Small intestine (tissue), 16 donors: ENCODE measurements at places on chromosomes 2 and 18. TPM values are rescaled to one million over a fixed set of nuclear protein-coding genes. Genes with fewer than 3 reads are reported as not detected.
A peak's percentile ranks its signal among the peaks of the same experiment; 100 is the strongest.

- H3K4me3 ChIP-seq = no peak overlapping the region
- H3K4me1 ChIP-seq = no peaks in the 10 kb centered on the region
- H3K27me3 ChIP-seq = no peaks in the 10 kb centered on the region
- DNase-seq = peak; percentile 83
- no peaks in the 10 kb centered on the region for H3K36me3 ChIP-seq
Measured at GRCh38 chr2:126802774-126803433, 95.8 kb upstream of the TEX51 start.

The DPP4 gene
- polyA plus RNA-seq = 52.4 TPM

GRCh38 chr2:37839991-37840390 is 85.1 kb upstream of the RMDN2 start:
- H3K27me3 ChIP-seq = no peaks in the 10 kb centered on the region
- no peak overlapping the region for H3K27ac ChIP-seq
- no peak for DNase-seq
- no peaks in the 10 kb centered on the region for H3K36me3 ChIP-seq
- no peak overlapping the region for H3K4me3 ChIP-seq
- H3K4me1 ChIP-seq = no peaks in the 10 kb centered on the region

- no peaks in the 10 kb centered on the region for H3K4me1 ChIP-seq
- no peaks in the 10 kb centered on the region for H3K27me3 ChIP-seq
- DNase-seq = no peak
- no peak overlapping the region for H3K4me3 ChIP-seq
- H3K36me3 ChIP-seq = no peaks in the 10 kb centered on the region
Measured at GRCh38 chr2:215811003-215811402, 202.3 kb downstream of the MREG start.

The IL37 gene
- not detected for polyA plus RNA-seq

DNA sequence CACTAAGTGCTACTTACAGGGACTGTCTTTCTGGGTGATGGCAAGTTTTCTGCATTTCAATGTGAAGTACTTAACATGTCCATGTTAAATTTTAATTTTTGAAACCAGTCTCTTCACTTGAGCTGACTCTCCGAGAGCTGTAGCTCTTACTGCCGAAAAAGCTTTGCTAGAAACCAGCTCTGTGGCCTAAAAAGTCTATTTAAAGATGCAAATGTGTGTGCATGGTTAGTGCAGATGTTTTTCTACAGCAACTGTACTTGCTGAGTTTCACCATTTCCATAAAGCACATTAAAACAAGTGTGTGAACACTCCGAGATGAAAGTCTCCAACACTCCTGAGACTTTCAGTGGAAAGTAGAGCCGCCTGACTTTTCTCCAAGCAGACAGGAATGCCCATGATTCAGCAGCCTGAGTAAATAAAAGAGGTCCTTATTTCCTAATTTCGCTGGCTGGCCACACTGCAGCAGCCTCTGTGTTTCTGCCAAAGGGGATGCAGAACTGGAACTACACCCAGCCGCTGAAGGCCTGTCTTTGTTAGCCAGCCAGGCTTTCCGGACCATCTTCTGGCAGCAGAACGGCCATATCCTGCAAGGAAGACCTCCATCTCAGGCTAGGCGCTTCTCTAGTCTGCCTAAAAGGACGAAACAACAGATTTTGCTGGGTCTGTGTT is 121.2 kb downstream of the ZNF521 start:
- H3K27me3 ChIP-seq = no peaks in the 10 kb centered on the region
- H3K4me3 ChIP-seq = no peak overlapping the region
- peak overlapping the region; percentile 3 for H3K27ac ChIP-seq
- H3K36me3 ChIP-seq = no peaks in the 10 kb centered on the region
- peak; percentile 27 for DNase-seq
- H3K4me1 ChIP-seq = peaks cover 7% of the 10 kb centered on the region

DNA sequence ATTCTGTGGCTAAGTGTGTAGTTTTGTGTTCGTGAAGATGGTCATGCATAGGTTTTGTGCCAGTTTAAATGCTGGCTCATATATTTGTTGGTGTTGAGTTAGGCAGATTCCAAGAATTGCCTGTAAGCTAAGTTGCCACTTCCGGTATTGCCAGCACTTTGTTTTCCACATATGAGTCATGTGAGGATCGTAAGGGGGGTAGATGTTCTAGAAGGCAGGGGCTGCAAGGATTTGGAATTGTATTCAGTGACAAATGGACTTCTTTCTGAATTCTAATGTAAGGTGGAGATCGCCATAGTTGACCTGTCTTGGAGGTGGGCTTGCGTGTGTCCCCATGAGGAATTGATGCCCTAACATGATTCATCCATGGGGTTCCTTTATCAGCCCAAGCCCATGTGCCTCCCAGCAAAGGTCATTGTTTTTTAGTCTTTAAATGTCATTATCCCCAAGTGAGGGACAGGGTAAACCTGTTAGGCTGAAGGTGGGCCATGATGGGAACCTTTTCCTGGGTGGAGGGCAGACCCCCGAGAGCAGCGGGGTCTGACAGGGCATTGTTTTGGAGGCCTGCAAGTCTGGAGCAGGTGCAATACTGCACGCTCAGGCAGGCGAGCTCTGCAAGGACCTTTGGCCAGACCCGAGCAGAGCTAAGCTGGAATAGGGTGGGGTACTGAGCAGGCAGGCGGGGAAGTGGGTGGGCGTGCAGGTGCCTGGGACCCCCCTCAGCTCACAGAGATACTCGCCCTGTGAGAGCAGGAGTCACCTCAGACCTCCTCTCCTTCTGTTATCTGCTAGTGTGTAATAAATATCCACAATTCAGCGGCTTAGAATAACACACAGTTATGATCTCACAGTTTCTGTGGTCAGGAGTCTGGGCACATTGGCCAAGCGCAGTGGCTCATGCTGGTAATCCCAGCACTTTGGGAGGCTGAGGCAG is 77.4 kb downstream of the LRRFIP1 start:
- H3K27me3 ChIP-seq = no peaks in the 10 kb centered on the region
- DNase-seq = peak; percentile 68
- peaks cover 41% of the 10 kb centered on the region for H3K4me1 ChIP-seq
- H3K36me3 ChIP-seq = peaks cover 5% of the 10 kb centered on the region
- H3K27ac ChIP-seq = peak overlapping the region; percentile 60

DNA sequence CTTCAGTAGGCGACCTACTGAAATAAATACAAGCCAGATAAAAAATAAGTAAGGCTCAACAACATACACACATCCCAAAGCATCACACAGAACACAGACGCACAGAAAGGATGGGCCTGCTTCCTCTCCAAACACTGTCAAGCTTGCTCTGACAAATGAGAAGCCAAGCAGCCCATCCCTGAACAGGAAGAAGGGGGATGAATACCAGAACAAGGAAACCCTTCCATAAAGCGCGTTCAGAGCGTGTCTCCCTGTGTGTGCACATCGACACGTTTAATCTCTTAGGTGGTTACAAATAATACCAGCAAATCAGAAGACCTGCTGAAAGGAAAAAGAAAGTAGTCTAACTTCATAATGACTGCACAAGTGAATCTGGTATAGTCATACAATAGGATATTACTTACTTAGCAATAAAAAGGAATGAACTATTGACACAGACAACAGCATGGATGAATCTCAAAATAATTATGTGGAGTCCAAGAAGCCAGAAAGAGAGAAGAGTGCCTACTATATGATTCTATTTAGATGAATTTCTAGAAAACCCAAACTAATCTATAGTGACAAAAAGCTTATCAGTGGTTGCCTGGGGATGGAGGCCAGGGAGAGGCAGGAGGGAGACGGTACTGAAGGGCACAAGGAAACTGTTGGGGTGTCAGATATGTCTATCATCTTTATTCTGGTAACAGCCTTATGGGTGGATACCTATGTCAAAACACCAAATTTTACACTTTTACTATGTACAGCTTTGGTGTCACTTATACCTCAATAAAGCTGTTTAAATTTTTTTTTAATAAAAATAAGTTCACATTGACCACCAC is 26.8 kb downstream of the MBOAT2 start:
- DNase-seq = no peak
- H3K36me3 ChIP-seq = no peaks in the 10 kb centered on the region
- H3K27ac ChIP-seq = no peak overlapping the region
- no peak overlapping the region for H3K4me3 ChIP-seq
- H3K27me3 ChIP-seq = no peaks in the 10 kb centered on the region
